ENCODE measurements at places on chromosomes 12 and 14.

GRCh38 chr14:100979079-100979478 lies 75.6 kb upstream of the RTL1 start:
- DNase-seq: no peak

DNA sequence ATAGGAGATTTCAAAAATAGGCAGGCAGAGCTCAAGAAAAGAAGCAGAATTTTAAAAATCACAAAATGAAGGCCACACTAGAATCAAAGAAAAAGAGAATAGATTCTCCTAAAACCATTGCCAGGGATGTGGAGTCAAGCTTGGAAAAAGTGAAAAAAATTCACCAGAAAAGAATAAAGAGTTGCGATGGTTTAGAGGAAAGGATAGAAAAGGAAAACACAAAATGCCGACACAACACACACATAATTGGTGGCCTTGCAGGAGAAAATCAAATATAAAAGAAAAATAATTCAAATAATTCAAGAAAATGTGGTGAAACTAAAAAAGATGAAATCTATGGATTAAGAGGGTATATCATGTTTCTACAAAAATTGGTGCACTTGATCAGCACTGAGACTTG lies 181.6 kb upstream of the C14orf180 start:
- no peak for DNase-seq

GRCh38 chr12:69096669-69097335 lies 142.6 kb upstream of the CPSF6 start:
- DNase-seq: no peak

DNA sequence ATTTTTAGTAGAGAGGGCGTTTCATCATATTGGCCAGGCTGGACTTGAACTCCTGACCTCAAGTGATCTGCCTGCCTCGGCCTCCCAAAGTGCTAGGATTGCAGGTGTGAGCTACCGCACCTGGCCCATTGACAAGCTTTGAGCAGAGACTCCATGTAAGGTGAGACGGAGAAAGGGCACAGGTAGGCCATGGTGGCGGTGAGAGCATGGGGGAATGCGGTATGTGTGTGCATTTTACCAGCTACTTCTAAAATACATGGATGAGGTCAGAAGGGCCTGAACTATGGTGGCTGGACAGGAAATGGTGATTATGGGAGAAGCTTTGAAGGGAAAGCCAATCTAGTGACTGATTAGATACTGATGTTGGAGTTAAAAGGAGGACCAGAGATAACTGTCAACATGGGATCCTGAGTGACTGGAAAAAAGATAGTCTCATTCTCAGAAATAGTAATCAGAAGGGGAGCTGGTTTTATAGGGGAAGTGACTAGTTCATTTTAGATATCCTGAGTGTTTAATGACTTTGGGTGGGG lies 21.9 kb upstream of the PTPRB start:
- DNase-seq: no peak

- no peak for DNase-seq
These were observed 257.9 kb downstream of the SSPN start for GRCh38 chr12:26453246-26453645.

Data from stimulated activated CD8-positive, alpha-beta memory T cell treated with anti-CD3 and anti-CD28 coated beads, Interleukin-2, amount 100 ng/mL, for 48 hours (primary cell).